OCI-LY7 (cell line): ENCODE measurements at places on chromosomes 16 and 17. TPM values are rescaled to one million over a fixed set of nuclear protein-coding genes. Genes with fewer than 3 reads are reported as not detected.

RAMP2 gene
- not detected in 2 replicates for total RNA-seq

ENPP7 gene
- total RNA-seq, result 0.42 and 0.53 TPM in 2 replicates

TP53TG3 gene
- not detected in 2 replicates for total RNA-seq

DNA sequence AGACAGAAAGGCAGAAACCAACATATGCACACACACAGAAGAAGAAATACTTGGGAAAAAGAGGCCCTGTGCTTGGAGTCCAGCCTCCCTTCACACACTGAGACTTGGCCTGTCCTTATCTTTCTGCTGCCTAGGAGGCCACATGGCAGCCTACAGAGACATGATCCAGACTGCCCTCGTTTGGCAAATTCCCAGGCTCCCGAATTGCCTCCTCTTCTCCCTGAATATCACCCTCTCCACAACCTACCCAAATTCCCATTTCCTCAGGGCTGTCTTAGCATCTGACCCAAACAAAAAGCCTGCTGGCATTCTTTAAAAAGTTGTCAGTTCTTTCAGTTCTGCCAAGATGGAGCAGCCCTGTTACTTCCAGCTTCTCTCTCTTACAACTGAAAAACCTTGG lies 59.8 kb downstream of the DNAH17 start:
- DNase-seq, result no peak

- DNase-seq, result no peak
These were observed 22.3 kb upstream of the BRD7 start for GRCh38 chr16:50390914-50391716.

CDK10 gene
- 129 and 130 TPM in 2 replicates for total RNA-seq

GRCh38 chr17:62625184-62625869 lies 2.1 kb upstream of the MRC2 start:
- no peak for DNase-seq

TSPAN10 gene
- 1.7 and 2.4 TPM in 2 replicates for total RNA-seq

DNA sequence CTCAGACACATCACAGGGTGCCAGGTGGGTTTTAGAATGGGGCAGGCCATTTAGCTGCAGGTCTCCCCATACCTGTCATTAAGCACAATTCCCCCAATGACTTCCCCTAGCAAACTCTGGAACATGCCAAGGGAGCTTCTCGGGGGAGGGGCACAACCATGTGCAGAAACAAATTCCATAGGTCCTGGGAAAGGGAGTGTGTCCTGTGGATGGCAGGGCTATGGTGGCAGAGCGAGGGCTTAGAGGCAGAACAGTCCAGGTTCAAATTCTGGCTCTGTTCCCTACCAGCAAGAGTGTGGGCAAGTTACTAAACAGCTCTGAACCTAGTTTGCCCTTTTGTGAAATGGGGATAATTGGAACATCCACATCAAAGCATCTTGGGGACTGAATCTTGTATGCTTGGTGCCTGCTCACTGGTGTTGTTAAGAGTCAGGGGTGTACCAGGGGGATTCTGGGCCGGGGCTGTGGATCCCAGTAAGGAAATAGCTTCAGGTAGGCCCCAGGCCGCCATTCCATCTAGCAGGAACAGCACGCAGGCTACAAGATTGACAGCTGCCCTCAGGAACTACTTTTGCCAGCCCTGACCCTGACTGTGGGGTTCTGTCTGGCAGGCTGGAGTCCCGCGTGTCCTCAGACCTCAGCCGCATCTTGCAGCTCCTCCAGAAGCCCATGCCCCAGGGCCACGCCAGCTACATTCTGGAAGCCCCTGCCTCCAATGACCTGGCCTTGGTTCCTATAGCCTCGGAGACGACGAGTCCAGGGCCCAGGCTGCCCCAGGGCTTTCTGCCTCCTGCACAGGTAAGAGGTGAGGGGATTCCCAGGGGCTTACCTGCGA lies 5.6 kb upstream of the DCAF7 start:
- no peak for DNase-seq

- no peak for DNase-seq
These were observed 15.3 kb downstream of the TBX2 start for GRCh38 chr17:61414936-61415251.

NOS2 gene
- total RNA-seq, result not detected in 2 replicates

GDE1 gene
- 30.8 and 33.5 TPM in 2 replicates for total RNA-seq

ABHD15 gene
- total RNA-seq, result 13.9 and 15.3 TPM in 2 replicates

DNA sequence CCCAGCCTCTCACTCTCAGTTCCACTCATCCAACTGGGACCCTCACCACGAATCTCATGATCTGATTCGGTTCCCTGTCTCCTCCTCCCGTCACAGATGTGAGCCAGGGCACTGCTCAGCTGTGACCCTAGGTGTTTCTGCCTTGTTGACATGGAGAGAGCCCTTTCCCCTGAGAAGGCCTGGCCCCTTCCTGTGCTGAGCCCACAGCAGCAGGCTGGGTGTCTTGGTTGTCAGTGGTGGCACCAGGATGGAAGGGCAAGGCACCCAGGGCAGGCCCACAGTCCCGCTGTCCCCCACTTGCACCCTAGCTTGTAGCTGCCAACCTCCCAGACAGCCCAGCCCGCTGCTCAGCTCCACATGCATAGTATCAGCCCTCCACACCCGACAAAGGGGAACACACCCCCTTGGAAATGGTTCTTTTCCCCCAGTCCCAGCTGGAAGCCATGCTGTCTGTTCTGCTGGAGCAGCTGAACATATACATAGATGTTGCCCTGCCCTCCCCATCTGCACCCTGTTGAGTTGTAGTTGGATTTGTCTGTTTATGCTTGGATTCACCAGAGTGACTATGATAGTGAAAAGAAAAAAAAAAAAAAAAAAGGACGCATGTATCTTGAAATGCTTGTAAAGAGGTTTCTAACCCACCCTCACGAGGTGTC lies 26.6 kb downstream of the STH start:
- no peak for DNase-seq

GRCh38 chr16:80100186-80100585 lies 440.6 kb upstream of the DYNLRB2 start:
- no peak for DNase-seq

DNA sequence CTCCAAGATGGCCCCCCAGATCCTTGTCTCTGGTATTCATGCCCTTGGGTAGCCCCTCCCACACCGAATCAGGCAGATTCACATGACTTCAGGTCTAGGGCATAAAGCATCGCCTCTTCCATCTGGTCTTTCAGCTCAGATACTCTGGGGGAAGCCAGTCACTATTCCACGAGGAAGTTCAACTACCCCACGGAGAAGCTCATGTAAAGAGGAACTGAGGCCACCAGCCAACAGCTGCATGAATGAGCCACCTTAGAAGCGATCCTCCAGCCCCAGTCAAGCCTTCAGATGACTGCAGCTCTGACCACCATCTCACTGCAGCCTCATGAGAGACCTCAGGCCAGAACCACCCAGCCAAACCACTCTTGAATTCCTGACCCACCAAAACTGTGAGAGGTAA lies 54.1 kb downstream of the SOCS3 start:
- DNase-seq, result no peak

CACNG1 gene
- total RNA-seq, result not detected in 2 replicates

- no peak for DNase-seq
These were observed 54.5 kb upstream of the ANKFN1 start for GRCh38 chr17:56098746-56099145.

DNA sequence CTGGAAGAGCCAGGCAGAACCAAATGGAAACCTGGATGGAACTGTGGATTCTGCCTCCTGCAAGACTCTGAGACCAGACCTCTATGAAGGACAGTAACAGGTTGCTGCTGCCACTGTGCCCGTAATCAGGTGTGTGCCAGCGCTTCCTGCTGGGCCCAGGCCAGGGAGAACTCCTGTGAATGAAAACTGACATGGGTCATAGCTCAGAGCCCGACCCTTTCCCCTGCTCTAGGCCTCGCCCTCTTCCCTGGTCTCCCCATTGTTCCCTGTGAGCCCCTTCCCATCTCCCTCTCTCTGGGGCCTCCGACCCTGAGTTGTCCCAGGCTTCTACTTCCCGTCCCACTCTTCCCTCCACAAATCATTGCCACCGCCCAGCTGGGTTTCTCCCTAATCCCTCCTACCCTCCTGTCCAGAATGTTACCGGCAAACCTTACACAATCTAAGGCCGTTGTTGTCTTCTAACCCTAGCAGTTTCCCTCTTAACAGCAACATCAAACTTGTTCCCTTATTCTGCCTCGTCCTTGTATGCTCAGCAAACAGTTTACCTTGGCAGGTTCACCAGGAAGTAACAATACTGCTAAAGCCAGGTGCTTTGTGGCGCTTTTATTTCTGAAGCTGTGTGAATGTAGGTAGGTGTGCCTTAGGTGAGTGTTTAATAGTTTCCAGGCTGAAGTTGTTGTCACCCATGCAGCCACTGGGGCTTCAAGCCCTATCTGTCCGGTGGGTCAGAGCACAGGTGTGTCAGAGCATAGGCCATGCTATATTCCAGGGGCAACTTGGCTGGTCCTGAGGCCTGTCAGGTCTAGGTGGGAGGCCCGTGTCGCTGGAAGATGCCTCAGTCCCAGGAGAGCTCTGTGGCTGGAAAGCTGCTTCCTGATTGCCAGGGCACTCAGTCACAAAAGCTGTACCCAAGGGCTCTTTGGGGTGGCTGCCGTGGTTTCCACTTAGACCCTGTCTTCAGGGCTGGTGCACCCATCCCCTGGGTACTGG lies 32.0 kb downstream of the SMPD3 start:
- DNase-seq, result no peak

- DNase-seq, result peak; percentile 54
These were observed 31.9 kb downstream of the SLFN11 start for GRCh38 chr17:35341411-35341992.

KRT23 gene
- not detected in 2 replicates for total RNA-seq

TBC1D28 gene
- not detected in 2 replicates for total RNA-seq

GRCh38 chr17:77451894-77452852 lies 311.4 kb downstream of the SEC14L1 start:
- peak; percentile 60 for DNase-seq

GRCh38 chr17:50350733-50351132 lies 4.8 kb downstream of the XYLT2 start:
- DNase-seq, result no peak

GRCh38 chr16:61885343-61885742 lies 150.9 kb downstream of the CDH8 start:
- no peak for DNase-seq

- DNase-seq, result no peak
These were observed 207.3 kb downstream of the NTN1 start for GRCh38 chr17:9228408-9229159.

MT1F gene
- total RNA-seq, result 1.8 TPM in 1 of 2 replicates, not detected in the other

GRCh38 chr17:142102-142661 lies 4.8 kb downstream of the SCGB1C2 start:
- DNase-seq, result peak; percentile 62

GRCh38 chr17:62075308-62075815 lies 10.3 kb upstream of the MED13 start:
- no peak for DNase-seq

DNA sequence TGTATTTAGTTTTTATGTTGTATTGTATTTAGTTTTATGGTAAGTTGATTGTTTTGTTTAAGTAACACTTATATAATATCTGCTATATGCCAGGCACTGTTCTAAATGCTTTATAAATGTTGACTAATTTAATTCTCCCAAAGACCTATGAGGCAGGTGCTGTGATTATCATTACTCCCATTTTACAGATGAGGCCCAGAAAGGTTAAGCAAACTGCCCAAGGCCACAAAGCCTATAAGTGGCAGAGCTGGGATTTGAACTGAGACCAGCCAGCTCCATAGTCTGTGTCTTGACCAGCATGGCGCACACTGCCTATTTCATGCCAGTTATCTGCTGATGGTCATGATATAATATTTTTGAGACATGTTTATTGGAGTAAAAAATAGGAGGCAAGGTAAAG lies 24.0 kb downstream of the IL21R start:
- DNase-seq, result no peak

GUCY2D gene
- total RNA-seq, result not detected in 2 replicates

DNA sequence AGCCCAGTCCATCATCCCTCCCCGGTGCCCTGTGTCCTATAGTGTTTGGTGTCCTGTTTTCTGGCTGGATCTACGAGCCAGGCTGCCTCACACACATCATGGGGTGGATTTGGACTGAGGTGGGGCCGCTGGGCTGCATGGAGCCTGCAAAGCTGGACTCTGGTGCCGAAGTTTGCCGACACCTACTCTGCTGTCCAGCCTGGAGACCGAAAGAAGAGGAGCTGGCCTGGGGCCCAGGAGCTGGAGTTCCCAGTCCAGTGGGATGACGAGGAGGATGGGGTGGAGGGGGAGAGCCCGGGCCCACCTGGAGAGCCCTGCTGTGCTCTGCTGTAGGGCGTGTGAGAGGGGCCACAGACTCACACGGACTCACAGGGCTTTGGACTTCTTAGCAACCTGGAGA lies 40.3 kb upstream of the ENPP7 start:
- DNase-seq, result no peak

GRCh38 chr16:19137201-19138128 lies 23.7 kb downstream of the ITPRIPL2 start:
- no peak for DNase-seq

DNA sequence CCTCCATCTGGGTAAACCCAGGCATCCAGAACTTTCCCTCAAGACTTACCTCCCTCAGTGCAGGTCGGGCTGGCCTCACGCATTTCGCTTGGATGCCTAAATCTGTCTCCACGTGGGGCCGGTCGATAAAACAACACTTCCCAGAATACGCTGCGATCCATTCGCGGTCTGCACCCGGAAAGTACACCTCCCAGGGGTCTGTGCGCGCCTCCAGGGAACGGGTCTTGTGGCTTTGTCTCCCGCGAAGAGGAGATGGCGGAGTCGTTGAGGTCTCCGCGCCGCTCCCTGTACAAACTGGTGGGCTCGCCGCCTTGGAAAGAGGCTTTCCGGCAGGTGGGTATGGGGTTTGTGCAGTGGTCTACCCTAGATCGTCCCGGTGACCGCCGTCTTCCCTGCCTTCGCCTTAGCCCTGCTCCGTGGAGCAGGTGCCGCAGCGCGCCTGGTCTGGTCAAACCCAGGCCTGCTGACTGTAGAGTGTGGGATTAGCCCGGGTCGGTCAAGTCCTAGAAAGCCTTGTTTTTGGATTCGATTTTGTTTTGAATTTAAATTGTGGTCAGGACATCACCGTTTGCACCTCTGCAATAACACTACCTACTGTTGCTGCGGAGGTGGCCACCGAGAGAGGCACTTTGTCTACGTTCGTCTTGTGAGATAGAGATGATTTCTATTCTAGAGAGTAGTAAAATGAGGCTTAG lies at the start of gene RPAIN:
TSS of gene RPAIN (plus strand) at position 224 of the 695 bp plus-strand sequence. CDS start at position 253, 29 bp downstream.
- DNase-seq, result peak; percentile 92

- DNase-seq, result peak; percentile 78
These were observed 7.4 kb upstream of the ARMC7 start for GRCh38 chr17:75102385-75102821.

CBLN1 gene
- total RNA-seq, result 0.96 and 1.4 TPM in 2 replicates

DNA sequence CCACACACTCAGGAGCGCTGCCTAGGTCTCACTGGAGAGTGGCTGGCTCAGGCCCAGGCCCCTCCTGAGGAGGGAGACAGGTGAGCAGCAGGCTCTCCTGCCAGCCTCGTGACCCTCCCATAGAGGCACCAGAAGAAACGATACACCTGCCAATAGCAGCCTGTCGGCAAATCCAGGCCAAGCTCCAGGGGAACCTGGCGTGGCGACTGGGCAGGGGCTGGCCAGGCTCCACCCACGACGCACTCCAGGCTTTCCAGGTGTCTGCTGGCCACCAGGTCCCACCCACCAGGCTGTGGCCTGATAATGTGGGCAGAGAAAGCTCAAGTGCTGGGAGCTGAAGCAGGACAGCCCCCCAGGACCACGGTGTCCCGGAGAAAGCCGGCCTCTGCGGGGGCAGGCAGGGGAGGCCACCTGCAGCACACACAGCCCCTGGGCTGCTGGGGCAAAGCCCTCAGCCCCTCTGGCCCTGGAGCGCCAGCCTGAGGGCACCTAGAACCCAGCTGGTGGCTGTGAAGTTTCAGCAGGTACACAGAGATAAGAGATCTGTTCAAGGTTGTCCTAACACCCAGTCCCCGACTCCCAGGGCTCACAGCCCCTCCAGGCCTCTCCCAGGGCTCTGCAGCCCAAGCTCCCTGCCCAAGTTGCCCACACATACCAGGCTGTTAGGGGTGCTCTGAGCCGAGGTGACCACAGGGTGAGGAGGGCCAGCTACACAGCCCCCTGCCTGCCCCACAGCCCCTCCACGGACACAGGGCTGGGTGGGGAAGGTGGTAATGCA lies 2.4 kb downstream of the PGAP6 start:
- DNase-seq, result no peak
